ENCODE measurements at places on chromosomes 2 and 18.

DNA sequence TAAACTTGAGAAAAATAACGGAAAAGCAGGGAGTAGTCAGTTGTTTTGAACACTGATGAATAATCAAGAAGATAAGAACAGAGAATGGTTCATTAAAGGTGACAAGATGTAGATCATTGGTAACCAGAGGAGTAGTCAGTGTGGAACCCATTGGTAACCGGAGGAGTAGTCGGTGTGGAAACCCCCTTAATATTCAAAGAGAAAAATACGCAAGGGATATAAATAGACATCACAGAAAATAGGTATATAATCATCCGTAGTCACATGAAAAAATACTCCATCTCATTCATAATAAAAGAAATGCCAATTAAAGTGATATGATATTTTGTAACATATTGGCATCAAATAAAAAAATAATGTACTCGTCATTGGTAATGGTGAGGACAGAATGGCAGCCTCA is 70.6 kb upstream of the EPAS1 start:
- no peak for DNase-seq

DNA sequence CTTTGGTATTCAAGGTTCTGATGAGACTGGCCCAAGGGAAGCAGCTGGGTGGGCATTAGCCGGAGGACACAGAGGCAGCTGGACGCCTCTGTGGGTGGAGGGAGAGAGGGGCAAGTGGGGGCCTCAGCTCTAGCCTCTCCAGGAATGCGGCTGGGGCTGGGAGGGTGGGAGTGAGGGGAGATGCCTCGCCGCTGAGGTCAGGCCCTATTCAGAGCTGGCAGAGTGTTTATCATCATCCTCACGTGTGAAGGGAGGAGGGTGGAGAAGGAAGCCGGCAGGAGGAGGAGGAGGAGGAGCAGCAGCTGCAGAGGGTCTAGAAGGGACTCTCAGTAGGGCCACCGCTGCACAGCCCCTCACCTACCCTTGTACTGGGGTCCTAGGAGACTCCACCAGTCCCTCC is 43.1 kb downstream of the TNS1 start:
- no peak for DNase-seq

- no peak for DNase-seq
These were observed 25.7 kb downstream of the TUBB6 start for GRCh38 chr18:12333506-12334290.

DNA sequence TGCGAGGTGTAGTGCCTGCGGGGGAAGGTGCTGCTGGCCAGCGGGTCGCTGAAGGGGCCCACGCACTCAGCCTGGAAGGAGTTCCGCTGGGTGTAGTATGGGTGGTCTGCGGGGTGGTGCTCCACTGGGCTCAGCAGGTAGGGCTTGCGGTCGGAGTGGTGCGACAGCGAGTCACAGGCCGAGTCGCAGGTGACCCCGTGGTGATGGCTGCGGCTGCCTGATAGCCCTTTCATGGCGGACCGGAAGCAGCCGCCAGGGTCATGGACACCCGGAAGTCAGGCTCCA is 429.8 kb downstream of the TGIF1 start:
- DNase-seq, result no peak

- no peak for DNase-seq
These were observed 222.3 kb downstream of the SH3RF3 start for GRCh38 chr2:109351164-109351756.

DNA sequence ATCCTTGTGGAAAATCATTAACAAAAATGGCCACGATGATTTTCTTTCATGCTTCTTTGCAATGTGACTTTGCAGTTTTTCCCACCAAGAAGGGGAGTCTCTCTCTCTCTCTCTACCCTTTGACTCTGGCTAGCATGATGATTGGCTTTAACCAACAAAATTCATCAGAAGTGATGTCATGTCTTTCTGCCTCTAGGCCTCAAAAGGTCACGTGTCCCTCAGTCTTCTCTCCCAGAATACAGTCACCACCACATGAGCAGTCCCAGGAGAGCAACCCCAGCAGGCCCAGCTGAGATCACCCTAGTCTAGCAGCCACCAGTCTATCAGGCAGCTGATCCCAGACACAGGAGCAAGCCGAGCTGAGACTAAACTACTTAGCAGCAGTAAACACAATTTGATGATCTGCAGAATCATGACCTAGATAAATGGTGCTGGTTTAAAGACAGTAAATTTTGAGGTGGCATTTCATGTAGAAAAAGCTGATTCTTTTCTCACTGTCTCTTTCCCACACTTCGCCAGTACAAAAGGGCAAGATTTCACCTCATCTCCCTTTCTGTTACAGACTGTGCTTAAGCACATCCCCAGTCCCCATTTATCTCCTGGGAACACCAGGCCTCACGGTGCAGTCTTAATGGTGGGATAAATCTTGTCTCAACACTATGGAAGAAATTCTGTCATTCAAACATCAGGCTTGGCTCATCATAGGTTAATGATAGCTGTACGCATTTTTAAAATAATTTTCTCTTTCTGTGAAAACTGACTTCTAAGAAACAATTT is 132.7 kb downstream of the SCG2 start:
- DNase-seq, result no peak

GRCh38 chr2:216188956-216189355 is 79.8 kb downstream of the XRCC5 start:
- DNase-seq, result no peak

DNA sequence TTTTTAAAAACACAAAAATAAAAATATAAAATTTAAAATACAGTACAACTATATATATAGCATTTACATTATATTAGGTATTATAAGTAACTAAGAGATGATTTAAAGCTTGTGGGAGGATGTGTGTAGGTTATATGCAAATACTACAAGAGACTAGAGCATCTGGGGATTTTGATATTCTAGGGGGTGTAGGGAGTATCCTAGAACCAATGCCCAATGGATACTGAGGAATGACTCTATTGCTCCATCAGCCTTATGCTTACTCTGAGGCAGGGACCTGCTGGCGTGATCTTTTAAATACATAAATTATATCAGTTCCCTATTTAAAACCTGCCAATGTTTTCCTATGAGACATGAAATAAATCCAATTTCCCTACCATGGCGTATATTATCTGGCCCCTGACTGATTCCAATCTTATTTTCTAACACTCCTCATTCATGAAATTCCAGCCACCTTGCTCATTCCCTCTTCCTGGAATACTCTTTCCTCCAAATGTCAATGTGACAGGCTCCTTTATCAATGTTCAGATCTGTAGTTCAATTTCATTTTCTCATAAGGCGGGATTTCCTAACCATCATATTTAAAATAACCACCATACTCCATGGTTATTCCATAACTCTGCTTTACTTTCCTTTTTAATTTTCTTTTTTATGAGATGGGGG is 22.2 kb downstream of the SP3 start:
- no peak for DNase-seq

DNA sequence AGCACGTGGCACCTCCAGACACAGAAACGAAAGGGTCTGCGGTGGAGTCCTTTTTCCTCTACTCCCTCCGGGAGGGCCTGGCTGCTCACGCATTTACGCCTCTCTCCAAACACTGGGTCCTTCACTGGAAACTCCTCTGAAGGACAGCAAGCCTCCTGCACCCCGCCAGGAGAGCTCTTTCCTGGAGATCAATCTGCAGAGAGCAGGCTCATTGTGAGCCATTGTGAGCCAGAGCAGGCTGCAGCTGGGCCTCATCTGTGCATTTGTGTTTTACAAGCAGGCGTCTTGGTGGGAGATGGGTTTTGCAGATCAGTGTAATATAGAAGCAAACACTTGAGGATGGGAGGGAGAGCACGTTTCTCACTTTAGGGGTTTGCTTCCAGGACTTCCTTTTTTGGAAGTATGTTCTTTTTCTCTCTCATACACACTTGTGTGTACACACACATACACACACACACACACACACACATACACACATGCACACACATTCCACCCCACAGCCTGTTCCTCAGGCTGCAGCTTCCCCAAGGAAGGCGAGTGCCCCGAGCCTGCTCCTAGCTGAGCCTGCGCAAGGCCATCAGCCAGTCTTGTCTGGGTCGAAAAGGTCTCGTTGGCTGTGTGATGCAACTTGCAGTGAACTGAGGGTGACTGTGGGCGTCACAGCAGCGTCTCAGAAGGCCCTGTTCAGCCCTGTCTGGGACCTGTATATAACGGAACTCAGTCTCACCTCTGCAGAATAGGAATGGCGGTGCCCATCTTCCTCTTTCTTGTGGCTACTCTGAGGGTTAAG is 163.5 kb downstream of the GLI2 start:
- no peak for DNase-seq

- no peak for DNase-seq
These were observed 46.3 kb upstream of the LTBP1 start for GRCh38 chr2:32900246-32900973.

GRCh38 chr2:130241041-130241707 is 42.9 kb upstream of the TUBA3E start:
- DNase-seq, result no peak

GRCh38 chr2:105852066-105852465 is 107.4 kb downstream of the NCK2 start:
- DNase-seq, result no peak

GRCh38 chr18:22848615-22849014 is 84.5 kb upstream of the RBBP8 start:
- no peak for DNase-seq

DNA sequence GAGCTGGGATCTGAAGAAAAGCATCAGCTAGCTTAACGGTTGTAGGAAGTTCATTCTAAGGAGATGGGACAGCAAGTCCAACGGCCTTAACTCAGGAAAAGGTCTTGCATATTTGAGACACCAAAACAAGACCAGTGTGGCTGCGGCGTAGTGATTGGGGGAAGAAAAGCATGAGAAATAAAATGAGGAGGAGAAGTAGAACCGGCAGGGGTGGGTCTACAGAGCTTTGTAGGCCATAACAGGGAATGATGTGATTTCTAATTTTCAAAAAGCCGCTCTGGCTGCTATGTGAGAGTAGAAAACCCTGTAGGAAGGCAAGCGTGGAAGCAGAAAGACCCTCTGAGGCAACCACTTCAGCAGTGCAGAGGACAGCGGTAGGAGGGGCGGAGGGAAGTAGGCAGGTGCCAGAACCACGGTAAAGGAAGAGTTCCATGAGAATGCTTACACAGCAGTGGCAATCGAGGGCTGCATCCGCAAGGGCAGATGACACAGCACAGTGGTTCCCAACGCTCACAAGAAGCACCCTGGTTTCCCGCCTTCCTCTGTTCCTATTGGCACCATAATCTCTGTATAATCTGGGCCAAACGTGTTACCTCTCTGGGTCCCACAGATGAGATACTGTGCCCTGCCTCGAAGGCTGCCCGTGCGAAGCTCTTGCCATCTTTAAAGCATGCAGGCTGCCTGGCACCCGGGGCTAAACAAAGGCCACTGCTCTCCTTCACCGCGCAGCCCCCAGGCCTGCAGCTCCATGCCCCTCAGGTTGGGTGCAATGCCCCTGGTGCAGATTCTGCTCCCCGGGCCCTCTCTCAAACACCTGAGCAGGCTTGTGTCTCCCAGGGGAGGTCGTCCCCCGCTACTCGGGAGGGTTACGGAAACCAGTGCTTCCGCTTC is 795 bp downstream of the ANKRD39 start:
- no peak for DNase-seq

GRCh38 chr18:42394238-42394637 is 439.2 kb downstream of the PIK3C3 start:
- no peak for DNase-seq

GRCh38 chr18:39951142-39951720 is 2003.8 kb upstream of the PIK3C3 start:
- no peak for DNase-seq

DNA sequence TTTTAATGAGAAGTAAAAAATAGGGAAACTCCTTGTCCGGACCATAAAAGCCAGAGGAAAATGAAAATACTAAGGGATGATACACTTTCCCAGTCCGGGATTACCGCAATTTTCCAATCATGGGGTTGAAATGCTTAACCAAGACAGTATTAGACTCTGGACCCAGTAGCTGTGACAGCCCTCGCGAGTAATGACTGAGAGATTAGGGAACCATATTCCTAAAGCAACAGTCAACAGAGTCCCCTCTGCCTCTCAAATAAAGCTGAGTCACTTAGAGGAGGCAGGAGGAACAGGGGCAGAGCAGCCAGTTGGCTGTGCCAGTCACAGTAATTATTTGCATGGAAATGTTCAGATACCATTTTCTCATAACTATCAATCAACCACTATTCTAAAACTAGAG is 34.8 kb downstream of the GPATCH11 start:
- DNase-seq, result no peak
